Activated naive CD8-positive, alpha-beta T cell treated with anti-CD3 and anti-CD28 coated beads, Interleukin-2, amount 10 ng/mL, durations not matched to agents 7 days and 5 days (primary cell): ENCODE measurements at places on chromosomes 3 and 15.
A peak's percentile ranks its signal among the peaks of the same experiment; 100 is the strongest.

DNA sequence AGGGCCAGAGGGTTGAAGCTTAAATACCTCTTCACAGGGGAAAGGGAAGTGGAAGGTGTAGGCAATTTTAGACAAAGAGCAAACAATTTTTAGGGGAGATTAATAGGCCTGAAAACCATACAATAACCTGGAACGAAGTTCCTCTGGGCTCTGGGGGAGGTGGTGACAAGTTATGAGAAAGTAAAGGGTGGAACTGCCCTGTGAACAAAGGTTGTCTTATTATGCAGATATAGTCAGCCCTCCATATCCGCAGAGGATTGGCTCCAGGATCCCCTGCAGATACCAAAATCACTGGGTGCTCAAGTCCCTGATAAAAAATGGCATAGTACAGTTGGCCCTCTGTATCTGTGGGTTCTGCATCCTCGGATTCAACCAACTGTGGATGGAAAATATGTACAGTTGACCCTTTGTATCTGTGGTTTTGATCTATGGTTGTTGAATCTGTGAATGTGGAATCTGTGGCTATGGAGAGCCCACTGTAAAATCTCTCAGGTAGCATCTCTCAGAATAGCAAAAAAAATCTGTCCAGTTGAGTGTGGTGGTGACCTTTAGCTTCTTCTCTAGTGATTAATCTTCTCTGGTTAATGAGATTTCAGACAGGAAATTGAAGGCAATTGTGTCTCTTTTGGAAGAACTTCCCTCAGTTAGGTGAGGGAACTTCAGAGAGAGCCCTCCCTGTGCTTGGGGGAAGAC, 40.2 kb downstream of the CLEC3B start:
- no peak for DNase-seq

GRCh38 chr3:190456770-190457169, 7.1 kb upstream of the TMEM207 start:
- DNase-seq = no peak

GRCh38 chr15:101099183-101099582, 152.7 kb downstream of the CHSY1 start:
- DNase-seq = no peak

- no peak for DNase-seq
Observed at GRCh38 chr3:109825971-109826810, 488.8 kb upstream of the DPPA4 start.

DNA sequence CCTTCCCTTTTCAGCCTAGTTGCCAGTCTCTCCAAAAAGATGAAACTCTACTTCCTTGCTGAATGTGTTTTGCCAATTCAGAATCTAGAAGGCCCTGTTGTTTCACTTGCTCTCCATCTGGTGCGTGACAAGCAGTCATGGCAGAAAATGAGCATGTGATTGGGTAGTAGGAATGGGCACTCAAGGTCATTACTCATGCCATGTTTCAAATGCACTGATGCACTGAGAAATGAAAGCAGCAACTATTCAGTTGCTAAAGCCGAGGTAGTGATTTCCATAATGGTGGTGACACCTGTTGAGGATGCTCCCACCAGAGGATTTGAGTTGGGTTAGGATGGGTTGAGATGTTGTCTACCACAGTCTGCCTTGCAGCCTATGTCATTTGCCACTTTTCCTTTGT, 12.7 kb downstream of the ZBTB38 start:
- no peak for DNase-seq

GRCh38 chr3:18153571-18154173, 271.5 kb downstream of the SATB1 start:
- no peak for DNase-seq

GRCh38 chr15:101457696-101458095, 31.8 kb downstream of the PCSK6 start:
- DNase-seq = no peak

DNA sequence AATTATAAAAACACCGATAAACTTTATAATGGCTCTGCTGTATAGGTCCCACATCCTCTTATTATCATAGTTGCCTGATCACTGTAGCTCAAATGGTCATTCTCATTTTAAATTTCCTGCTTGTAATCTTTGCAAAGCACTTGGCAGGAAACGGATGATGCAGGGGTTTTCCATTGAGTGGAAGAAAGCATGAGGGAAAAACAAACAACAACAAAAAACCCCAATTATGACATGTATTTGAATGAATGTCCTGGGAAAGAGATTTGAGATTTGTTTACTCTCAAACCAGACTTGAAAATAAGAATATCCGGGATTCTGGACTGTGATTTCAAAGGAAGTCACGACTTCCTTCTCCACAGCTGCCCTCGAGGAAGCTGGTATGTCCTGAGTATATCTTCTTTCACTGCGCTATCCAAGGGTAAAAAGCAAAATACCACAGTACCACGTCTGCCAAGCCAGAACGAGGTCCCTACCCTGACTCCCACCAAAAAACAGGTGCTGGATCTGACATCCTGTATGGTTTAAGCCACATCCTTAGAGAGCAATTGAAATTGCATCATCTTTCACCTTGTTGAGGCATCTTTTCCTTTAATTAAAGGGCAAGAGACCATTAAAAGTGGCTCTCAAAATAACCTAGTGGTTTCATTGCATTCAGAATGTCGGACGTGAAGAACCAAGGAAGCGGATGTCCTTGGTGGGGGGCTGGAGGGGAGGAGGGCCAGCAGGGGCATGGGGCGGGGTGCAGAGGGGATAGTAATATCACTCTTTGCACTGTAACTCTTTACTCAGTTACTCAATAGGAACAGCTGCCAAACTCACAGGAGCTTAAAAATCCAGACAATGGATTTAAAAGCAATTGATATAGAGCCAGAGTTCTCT, 13.5 kb upstream of the TIPIN start:
- DNase-seq = peak; percentile 39

- no peak for DNase-seq
Observed at GRCh38 chr3:72109327-72110259, 324.6 kb upstream of the PROK2 start.

GRCh38 chr3:32109256-32109655, 2.8 kb downstream of the GPD1L start:
- no peak for DNase-seq

DNA sequence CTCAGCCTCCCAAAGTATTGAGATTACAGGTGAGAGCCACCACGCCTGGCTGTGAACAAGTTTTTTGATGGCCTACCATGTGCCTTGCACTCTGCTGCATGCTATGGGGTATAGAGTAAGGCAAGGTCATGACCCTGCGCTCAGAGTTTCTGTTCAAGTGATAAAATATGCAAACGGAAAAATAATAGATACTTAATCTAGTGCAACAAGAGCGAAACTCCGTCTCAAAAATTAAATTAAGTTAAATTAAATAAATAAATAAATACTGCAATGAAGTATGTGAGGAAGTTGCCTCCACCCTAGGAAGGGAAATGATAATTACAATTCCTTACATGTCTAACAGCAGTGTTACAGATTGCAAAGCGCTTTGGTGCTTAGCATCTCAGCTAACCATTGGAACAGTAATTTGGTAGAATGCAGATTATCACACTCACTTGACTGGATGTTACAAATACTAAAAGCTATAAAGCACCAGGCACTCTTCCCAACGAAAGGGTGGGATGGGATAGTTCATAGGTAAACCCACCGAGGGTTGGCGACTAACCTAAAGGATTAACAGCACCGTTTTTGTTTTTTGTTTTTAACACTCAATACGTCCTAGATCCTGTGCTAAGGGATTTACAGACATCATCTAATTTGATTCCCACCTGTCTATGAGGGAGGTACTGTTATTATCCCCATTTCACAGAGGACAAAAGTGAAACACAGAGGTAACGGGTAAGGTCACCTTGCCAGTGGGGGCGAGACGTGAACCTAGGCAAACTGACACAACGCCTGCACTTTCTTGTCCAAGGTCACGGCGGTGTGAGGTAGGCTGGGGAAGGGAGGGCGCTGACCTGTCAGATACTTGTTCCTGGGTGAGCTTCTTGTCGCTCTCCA, 793 bp upstream of the FANCD2 start:
- no peak for DNase-seq

GRCh38 chr15:99201408-99202175, 47.8 kb downstream of the TTC23 start:
- no peak for DNase-seq

DNA sequence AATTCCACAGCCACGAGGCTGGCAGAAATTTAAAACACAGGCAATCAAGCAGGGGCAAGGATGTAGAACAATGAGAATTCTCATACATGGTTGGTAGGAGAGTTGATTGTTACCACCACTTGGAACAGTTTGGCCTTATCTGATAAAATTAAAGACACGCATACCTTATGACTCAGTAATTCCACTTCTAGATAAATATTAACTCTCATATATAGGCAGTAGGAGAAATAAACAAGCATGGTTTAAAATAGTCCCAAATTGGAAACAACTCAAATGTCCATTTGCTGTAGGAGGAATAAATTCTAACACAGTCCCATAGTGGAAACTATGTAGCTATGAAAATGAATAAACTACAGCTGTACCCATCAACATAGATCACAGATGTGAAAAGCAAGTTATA, 42.3 kb upstream of the USP3 start:
- no peak for DNase-seq

DNA sequence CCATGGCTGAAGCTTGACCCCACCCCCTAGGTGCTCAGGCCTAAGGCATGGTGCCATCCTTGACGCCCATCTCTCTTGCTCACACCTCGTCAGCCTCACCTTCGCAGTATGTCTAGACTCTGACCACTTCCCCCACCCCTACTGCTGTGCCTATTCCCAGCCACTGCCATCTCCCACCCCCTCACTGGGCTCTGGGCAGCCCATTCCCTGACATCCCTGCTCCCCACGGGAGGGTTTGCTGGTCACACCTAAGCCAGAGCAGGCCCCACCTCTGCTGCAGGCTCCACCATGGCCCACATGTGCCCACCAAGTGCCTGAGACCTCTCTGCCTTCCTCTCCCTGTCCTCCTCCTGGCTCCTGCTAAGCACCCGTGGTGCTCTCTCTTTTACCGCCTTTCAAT, 47.7 kb upstream of the PRR23E start:
- no peak for DNase-seq
